ENCODE measurements at places on chromosomes 1 and 21. TPM values are rescaled to one million over a fixed set of nuclear protein-coding genes. Genes with fewer than 3 reads are reported as not detected.

The ST6GALNAC5 gene
- under 0.01 TPM for total RNA-seq

The KCND3 gene
- total RNA-seq: under 0.01 TPM

The C1QA gene
- not detected for total RNA-seq

The TAS1R1 gene
- 0.17 TPM for total RNA-seq

The EXO1 gene
- total RNA-seq: 1.9 TPM

The SMPDL3B gene
- total RNA-seq: not detected

Measured in bronchial smooth muscle cell (primary cell).